ENCODE measurements at places on chromosomes 11 and 22. TPM values are rescaled to one million over a fixed set of nuclear protein-coding genes. Genes with fewer than 3 reads are reported as not detected.

The TXNRD2 gene
- total RNA-seq = 13.1 TPM

The ALDH3B1 gene
- total RNA-seq = 4.7 TPM

The VPS37C gene
- total RNA-seq = 21.2 TPM

The OR51E2 gene
- 0.40 TPM for total RNA-seq

DNA sequence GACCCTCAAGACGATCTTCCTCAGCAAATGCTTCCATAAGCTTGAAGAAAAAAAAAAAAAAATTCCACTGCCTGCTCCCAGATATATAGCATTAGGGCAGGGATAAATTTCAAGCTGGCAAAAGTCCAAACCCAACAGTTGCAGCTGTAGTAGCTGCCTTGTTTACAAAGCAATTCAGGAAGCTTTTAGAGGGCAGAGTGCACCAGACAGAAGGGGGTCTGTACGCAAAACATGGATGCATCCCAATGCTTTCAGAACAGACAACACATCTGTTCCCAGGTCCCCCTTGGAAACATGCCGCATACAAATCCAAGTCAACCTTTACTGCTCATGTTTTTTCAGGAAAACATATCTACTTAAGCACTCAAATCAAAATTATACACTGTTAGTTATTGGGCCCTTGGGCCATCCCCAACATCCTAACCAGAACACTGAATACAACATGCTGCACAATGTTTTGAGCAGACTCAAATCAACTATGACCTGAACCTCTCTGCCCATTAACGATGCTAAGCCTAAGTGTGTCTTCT lies 94.5 kb downstream of the CADM1 start:
- no peak overlapping the region for H3K27ac ChIP-seq
- peaks cover 4% of the 10 kb centered on the region for H3K27me3 ChIP-seq
- DNase-seq = no peak
- H3K4me1 ChIP-seq = peaks cover 37% of the 10 kb centered on the region

- no peak overlapping the region for H3K4me3 ChIP-seq
- H3K4me1 ChIP-seq = no peaks in the 10 kb centered on the region
- H3K36me3 ChIP-seq = no peaks in the 10 kb centered on the region
- no peak for DNase-seq
- no peak overlapping the region for H3K27ac ChIP-seq
Observed at GRCh38 chr11:94068764-94069163, 47.6 kb downstream of the HEPHL1 start.

DNA sequence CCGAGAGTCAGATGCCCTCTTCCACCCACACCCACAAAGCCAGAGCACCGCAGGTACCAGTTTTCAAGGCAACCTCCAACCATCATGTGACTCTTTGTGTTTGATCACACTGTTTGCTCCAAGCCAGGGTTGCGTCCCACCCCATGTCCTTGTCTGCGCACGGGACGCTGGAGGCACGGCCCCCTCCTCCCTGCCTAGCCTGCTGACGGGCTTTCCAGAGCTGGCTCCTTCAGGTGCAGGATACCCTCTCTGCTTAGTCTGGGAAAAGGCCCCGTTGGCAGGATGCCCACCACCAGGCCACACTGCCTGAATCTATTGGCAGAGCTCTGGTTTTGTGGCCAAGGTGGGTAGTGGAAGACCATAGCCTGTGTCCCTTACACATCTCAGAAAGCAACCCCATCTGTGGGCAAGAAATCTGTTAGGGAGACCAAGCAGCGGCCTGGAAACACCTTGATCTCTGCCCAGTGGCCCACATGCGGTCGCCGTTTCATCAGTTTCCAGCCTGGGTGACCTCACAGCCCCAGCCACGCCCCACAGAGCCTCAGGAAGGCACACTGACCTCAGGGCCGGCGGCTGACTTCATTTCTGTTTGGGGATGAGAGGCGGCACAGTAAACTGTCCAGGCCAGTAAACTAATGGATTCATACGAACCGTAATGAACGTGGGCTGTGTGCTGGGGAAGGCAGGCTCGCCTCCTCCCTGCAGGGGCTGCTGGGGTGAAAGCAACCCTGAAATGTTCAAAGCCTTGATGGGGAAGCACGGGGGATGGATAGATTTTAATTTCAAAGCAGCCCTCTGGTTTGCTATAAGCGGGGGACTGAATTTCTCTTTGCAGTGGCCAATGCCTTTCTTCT lies 25.8 kb downstream of the CDPF1 start:
- H3K27me3 ChIP-seq = no peaks in the 10 kb centered on the region
- H3K4me1 ChIP-seq = no peaks in the 10 kb centered on the region
- no peak for DNase-seq
- H3K27ac ChIP-seq = no peak overlapping the region

DNA sequence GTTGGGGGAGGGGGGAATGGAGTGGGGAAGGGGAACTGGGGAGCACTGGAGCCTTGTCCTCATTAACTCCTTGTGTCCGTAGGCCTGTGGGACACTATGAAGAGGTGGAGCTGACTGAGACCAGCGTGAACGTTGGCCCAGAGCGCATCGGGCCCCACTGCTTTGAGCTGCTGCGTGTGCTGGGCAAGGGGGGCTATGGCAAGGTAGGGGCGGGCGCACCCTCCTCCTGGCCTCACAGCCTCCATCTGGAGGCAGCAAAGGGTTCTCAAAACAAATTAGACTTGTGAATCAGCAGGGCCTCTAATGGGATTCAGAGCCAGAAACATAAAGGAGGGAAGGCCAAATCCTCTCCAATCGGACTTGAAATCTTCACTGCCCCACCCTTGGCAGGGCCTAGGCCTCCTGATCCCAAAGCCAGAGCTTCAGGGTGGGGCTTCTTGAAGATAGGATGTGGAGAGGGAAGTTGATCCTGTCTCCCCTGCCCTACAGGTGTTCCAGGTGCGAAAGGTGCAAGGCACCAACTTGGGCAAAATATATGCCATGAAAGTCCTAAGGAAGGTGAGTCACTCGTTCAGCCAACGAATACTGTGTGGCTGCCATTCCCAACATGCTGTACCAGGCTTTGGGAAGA lies 859 bp downstream of the RPS6KB2 start:
- H3K4me3 ChIP-seq = peak overlapping the region; percentile 90
- H3K36me3 ChIP-seq = peaks cover 7% of the 10 kb centered on the region
- H3K27me3 ChIP-seq = no peaks in the 10 kb centered on the region
- DNase-seq = no peak
- peak overlapping the region; percentile 88 for H3K27ac ChIP-seq

DNA sequence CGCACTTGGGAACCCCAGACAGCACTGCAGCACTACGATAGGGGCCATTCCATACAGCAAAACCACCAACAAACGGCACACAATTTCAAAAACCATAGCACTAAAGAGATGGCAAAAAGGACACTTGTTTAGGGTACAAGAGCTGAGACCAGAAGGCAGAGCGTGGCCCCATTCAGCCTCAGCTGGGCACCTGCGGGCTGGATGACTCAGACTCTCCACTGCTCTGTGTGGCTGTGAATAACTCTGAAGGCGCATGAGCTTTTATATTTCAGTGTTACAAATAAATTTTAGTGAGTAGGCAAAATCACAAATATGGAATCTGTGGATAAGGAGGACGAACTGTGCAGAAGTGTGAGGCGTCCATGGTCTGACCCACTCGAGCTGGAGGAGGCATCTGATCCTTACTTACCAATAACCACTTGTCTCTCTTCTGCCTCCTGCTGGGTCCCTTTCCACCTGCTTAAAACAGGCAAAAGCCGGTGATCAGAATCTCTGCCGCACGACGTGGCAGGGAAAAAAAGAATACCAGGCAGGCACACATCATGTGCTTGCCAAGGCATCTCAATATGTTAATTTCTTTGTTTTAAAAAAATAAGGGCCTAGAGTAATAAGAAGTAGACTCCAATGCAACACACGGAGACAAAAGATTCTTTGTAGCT lies 325.7 kb downstream of the SHANK2 start:
- no peak overlapping the region for H3K27ac ChIP-seq
- no peak for DNase-seq
- no peaks in the 10 kb centered on the region for H3K36me3 ChIP-seq
- no peak overlapping the region for H3K4me3 ChIP-seq
- no peaks in the 10 kb centered on the region for H3K27me3 ChIP-seq
- H3K4me1 ChIP-seq = no peaks in the 10 kb centered on the region

DNA sequence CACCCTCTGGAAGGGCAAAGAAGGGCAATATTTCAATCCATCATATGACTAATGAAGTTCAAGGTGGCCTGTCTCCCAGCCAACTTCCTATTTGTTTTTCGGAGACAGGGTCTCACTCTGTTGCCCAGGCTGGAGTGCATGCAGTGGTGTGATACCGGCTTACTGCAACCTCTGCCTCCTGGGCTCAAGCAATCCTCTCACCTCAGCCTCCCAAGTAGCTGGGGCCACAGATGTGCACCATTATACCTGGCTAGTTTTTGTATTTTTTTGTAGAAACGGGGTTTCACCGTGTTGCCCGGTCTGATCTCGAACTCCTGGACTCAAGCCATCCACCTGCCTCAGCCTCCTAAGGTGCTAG lies 13.4 kb downstream of the ABTB2 start:
- H3K4me1 ChIP-seq = peaks cover 13% of the 10 kb centered on the region
- no peaks in the 10 kb centered on the region for H3K36me3 ChIP-seq
- H3K4me3 ChIP-seq = no peak overlapping the region
- no peak overlapping the region for H3K27ac ChIP-seq

All from osteocyte (in vitro differentiated cells).